Stimulated activated CD4-positive, alpha-beta T cell treated with anti-CD3 and anti-CD28 coated beads, Interleukin-15, amount 100 ng/mL, for 1 hour (primary cell): ENCODE measurements at places on chromosomes 4 and X.
A peak's percentile ranks its signal among the peaks of the same experiment; 100 is the strongest.

GRCh38 chr4:138460477-138461414 is 218.6 kb upstream of the SLC7A11 start:
- DNase-seq, result no peak

GRCh38 chr4:161869511-161869910 is 294.3 kb downstream of the FSTL5 start:
- no peak for DNase-seq

DNA sequence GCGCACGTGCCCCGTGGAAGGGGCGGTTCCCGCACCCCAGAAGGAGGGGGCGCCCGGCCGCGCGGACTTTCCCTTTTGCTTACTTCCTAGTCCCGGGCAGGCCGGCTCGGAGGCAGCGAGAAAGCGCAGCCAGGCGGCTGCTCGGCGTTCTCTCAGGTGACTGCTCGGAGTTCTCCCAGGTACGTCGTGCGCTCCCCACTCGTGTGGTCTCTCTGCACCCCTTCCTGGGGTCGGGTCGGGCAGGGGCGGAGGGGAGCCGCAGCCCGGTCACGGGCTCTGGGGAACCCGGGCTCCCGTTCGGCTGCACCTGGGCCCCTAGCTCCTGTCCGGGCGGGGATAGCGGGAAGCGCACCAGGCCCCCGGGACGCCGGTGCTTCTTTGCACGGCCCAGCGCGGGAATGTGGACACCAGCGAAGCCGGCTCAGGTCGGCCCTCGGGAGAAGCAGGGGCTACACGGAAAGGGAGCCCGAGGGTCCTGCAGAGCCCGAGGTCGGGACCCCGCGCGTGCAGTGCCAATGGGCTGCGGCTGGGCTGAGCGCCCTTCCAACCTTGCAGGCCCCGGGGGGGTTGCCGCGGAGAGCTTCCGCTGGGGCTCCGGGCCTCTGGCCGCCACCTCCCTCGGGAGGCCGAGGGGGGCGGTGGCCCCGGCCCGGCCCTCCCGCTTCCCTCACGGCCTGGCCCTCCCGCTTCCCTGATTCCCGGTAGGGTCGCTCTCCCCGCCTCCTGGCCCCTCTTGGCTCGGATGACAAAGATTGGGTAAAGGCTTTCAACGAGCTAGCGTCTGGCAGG is at the start of gene TLR2:
Gene TLR2, plus strand, starts transcription at position 99 of the 789 bp plus-strand sequence. CDS start 18,628 bp downstream, outside the sequence.
- DNase-seq, result peak; percentile 41

DNA sequence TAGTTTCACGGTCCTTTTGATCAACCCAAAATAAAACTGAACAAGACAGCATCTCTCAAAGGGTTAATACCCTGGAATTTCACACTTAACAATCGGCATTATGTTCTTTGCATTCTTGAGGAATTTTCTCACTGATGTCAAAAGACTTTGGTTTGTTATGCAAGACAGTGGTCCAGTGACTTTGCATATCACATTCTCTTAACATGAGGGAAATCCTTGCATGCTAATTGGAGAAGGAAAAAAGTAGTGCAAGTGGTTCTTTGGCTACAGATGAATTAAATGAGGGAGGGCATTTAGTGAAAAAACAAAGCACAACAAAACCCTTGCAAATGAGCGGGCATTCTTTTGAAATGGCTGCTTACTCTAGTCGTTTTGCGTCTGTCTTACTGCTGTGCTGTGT is 105.1 kb upstream of the LIMCH1 start:
- DNase-seq, result no peak

DNA sequence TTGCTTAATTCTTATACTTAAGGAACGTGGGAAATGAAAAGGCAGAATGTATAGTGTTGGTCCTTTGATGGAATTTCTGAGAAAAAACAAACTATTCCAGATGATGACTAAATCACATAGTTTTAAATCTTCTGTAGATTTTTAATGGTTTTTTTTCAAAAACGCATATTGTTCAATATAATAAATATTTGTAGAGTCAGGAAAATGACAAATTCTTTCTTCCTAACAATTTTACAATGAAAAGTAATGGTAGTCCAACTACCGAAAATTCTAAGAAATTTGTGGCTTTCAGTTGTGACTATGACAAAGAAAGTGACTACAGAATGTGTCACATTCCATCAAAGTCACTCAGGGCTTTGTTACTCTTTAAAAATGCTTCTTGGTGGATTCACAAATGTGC is 164.8 kb upstream of the PITX2 start:
- DNase-seq, result no peak

DNA sequence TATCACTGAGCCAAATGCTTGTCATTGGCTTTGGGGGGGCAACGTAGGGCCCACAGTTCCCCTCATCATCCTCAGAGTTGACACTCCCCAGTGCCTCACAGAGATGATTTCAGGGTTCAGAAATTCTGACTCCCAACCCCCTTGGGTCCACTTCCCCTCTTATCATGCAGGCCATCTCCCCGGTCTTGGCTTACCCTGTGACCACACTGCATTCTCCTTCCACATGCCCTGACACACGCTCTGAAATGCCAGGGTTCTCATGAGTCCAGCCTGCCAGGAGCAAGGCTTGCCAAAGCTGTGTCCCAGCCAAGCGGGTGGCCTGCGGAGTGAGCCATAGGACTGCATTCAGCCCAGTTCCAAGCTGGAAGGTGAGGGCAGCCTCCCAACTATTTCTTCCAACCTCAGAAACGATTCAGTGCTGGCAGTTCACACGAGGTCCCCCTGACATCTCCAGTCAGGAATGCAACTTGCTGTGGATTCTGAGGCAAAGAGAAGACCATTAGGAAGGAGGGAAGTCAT is 101.2 kb downstream of the SMIM20 start:
- no peak for DNase-seq
